ENCODE measurements at places on chromosomes 4 and X.

- DNase-seq, result no peak
These were observed 519.1 kb downstream of the STPG2 start for GRCh38 chr4:97624204-97624603.

DNA sequence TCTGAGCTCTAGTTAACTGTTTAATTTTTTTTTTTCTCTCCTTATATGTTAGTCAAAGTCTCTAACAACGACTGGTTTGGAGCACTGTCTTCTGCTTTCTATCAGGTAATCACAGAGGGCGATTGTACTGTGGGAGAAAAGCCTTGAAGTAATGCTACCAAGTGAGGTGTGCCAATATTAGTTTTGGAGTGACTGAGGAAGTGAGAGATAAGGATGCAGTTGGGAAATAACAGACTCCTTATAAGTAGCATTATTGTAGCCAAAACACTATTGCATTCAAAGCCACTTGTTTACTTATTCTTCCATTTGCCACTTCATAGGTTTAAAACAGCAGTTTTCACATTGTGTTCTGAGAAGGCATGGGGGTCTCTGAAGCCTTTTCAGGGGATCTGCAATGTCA, 79.1 kb upstream of the SLC6A14 start:
- DNase-seq, result no peak

DNA sequence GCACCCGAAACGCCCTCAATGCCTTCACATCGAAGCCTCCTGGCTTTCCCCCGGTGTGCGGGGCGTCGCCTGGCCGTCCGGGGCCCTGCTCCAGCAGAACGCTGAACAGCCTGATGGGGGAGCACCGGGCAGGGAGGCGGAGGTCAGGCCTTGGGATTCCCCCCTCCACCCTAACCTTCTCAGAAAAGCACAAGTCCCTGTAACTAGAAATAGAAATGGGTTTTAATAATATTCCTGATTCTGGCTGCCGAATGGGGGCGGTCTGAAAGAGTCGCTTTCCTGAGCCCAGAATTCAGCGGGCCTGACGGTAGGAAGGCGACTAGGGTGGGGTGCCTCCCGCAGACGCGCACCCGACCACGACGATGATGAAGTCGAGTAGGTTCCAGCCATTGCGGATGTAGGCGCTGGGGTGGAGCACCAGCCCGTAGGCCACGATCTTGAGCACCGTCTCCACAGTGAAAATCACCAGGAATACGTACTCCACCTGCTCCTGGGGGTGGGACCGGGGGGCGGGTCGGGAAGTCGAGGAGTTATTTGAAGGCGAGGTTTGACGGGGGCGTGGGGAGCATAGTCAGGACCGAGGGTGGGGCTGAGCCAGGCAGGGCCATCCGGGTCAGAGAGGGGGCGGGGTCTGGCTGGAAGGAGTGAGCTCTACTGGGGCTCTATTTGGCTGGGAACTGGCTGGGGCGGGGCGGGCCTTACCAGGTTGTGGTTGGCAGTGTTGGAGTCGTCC, 2.5 kb downstream of the CACNA1F start:
- DNase-seq, result no peak

DNA sequence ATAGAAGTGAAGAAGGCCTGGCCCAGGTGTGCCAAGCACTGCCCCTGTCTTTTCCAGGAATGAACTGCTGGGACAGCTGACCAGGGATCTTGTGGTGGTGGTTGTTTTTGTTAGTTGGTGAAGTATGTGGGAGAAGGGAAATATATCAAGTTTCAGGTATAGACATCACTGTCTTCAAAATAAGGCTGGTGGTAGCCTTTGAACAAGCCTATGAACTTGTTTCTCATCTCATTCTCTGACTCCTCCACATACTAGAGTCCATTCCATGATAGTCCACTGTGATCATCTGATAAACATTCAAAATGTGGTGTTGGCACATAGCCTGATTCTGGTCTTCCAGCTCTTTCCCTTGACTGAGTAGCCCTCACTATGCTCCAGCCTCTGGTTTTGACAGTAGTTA, 303.7 kb downstream of the CAMK2D start:
- no peak for DNase-seq

DNA sequence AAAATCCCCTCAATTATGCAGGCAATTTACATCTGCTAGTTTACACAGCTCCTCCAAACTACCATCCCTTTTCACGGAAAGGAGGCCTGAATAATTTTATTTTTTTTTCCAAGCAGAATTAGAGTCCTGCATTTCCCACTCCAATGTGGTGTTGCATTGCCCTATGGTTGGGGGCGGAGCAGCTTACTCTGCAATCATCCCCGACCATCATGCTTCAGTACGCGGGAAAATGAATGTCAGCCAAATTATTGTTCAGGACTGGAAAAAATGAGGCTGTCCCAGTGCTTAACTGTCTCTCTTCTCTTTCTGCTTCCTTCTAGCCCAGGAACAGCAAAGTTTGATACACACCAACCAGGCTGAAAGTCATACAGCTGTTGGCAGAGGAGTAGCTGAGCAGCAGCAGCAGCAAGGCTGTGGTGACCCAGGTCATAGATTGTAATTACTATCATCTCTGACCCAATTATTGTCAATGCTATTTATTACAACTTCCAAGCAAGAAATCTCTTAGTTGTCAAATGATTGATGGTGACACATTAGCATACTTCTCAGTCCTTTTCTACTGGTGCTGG, 28.3 kb downstream of the MMRN1 start:
- DNase-seq, result no peak

GRCh38 chr4:2300431-2301224, 38.7 kb upstream of the MXD4 start:
- no peak for DNase-seq

DNA sequence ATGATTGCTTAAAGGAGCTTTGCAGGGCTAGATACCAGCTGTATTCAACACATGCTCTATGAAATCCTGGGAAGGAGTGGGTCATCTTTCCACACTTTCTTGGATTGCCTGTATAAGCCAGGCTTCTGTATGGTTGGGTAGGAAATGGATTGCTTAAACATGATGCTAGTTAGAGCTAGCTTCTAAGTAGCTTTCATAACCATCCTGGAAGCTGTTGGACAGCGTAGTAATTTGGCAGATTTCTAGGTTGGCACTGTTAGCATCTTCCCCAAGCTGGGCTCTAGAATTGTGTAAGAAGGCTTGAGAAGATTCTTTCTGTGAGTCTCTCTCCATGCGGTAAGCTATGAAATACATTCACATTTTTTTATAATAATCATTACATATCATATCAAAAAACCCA, 127.3 kb downstream of the LINC00632 start:
- no peak for DNase-seq

- no peak for DNase-seq
These were observed 119.5 kb upstream of the AFF2 start for GRCh38 chrX:148380650-148381561.

GRCh38 chr4:40749717-40750460, at the start of gene NSUN7:
NSUN7 (plus strand) TSS chr4:40749955; CDS start chr4:40750694, 739 bp downstream.
- no peak for DNase-seq

- DNase-seq, result no peak
These were observed 29.3 kb downstream of the MOSPD2 start for GRCh38 chrX:14902537-14902936.

DNA sequence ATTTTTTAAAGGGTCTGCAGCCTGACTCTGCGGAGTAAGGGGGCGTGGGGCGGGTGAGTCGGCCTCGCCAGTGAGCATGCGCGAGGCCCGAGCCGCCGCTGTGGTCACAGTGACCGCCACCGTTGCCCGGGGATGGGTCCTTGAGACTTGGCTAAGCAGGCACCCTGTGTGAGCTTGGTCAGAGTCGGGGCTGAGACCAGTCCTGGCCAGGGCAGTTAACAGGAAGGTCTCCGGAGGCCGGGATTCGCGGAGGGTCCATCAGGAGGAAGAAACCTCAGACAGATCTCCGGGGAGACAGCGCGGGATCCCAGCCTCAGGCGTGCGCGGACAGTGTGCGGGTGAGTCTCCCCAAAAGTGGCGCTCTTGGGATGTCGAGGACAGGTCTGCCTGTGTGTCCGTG, 1384.4 kb upstream of the PCDH10 start:
- no peak for DNase-seq

DNA sequence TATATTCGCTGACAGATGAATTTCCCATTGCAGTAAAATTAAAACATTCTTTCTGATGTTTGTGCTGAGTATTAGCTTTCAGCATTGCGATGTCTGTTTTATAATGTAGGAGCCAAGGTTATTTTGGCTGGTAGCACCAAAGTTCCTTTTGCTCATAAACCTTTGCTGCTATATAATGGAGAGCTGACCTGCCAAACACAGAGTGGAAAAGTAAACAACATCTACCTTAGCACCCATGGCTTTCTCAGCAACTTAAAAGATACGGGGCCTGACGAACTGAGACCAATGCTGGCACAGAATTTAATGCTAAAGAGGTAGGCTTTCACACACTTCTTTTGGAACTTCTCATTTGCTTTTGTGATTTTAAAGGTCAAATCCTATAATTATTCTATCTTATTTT, 46.0 kb downstream of the WDR19 start:
- no peak for DNase-seq

DNA sequence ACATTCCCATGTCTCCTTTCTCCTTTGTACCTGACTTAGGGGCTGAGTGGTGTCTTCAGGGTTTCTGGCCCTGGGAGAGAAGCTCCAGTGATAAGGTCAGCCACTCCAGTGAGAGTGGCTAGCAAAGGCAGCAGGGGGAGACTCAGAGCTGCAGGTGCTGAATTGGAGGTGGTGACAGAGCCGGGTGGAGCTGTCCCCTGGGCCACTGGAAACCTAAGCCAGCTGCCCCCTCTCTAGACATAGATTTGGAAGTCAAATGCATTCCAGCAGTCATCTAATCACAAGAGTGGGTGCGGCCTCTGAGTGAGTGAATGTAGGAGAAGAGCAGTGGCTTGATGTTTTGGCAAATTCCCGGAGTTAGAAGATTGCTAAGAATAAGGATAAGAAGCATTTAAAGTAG, 28.5 kb downstream of the TRIM2 start:
- DNase-seq, result no peak

DNA sequence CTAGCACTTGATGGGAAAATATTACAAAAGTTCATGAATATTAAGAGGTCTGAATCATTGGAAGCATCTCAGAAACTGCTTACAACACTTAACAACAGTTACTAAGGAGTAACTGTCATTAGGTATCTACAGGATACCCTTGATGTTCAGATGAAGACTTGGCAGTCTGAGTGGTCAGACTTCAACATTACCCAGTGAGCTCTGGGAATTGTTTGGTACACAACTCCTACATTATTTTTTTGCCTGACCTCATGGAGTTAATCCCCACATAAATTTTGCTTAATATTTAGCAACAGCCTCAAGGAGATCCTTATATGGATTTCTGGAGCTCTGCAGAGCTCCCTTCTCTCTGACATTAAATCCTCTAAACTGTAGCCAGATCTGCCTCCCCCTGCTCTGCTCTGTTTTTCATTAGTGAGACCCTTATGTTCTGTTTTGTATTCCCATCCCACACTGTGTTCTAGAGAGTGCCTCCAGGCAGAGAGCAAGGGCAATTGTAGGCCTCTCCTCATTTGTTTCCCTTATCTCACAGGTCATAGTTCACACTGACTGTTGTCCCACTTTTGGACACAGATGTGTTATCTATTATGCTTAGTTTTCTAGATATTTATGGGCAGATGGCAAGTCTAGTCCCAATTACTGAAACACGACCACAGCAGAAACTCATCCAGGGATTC, 368.8 kb downstream of the GASK1B start:
- no peak for DNase-seq

GRCh38 chr4:127018381-127018780, 614.4 kb upstream of the INTU start:
- no peak for DNase-seq

GRCh38 chr4:178414881-178415446, 972.7 kb upstream of the AGA start:
- DNase-seq, result no peak

DNA sequence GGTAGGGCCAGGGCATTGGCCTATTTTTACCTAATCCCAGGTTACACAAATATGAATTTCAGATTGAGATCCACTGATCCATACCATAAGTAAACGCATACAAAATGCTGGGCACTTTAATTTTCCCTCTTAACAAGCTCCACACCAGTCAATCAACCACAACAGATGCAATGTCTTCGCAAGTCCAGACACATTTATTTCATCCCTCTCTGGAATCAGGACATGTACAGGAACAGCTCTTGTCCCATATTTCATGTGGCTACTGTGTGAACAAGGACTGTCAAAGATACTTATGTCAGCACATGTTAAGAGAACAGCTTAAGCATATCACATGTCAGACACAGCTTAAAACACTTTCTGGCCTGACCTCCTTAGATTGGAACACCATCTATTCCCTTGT, 145.9 kb downstream of the PPP3CA start:
- DNase-seq, result no peak

- DNase-seq, result no peak
These were observed 26.5 kb downstream of the OTUD6A start for GRCh38 chrX:70088751-70089150.

GRCh38 chr4:5754529-5754881, 43.5 kb downstream of the EVC start:
- DNase-seq, result no peak

DNA sequence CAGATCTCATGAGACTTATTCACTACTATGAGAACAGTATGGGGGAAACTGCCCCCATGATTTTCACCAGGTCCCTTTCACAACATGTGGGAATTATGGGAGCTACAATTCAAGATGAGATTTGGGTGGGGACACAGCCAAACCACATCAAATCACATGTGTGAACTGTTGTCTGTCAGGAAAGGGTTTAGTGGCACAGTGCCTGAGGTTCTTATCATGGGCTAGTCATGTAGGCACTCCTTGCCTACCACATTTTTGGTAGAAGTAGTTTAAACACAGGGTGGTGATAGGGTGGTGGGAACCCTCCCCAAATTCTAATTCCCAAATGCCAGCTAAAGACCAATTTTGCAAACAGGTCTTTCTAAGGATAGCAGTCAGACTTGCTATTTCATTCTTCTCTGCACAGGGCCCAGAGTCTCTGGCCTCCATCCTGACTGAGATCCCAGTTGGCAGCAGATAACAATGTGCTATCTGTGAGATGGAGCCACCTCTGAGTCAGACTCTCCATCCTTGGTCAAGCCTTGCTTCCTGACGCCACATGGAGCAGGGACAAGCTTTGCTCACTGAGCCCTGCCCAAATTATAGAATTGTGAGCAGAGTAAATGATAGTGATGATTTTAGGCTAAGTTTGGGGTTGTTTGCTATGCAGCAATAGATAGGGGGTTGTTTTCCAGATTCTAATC, 33.5 kb upstream of the SETD7 start:
- no peak for DNase-seq
